ENCODE measurements at places on chromosomes 11 and 22.

- DNase-seq, result no peak
Observed at GRCh38 chr11:58466293-58466692, 24.3 kb upstream of the OR5B12 start.

GRCh38 chr11:6545917-6546605 lies 49.0 kb downstream of the DNHD1 start:
- DNase-seq, result no peak

DNA sequence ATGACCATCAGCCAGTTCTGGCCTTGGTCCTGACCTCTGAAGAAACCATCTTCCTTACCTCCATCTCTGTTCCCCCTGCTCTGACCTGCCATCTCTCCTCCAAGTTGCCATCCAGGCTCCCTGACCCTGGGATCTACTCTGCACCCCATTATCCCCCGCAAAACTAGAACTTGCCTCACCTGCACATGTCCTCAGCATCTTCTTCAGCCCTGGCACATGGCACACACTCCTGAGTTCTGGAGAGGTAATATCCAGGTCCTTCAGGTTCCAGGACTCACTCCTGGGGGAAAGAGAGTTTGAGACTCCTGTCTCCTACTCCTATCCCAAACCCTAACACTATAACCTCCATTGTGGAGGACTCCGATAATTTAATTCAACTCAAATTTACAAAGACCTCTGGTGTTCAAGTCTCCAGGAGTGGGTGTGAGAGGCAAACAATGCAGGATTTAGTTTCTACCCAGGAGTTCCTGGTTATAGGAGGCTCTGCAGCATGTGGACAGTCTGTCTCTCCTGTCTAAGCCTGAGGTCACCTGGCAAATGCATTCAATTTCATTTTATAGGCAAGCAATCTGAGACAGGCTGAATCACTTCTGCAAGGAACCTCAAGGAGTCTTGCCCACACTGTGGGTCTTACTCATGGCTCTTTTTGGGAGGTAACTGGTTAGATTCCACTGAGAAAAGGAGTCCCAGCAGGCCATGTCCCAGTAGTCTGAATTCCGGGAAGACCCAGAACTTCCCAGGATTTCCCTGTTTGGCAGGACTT lies 7.3 kb downstream of the TRIM21 start:
- DNase-seq, result no peak

DNA sequence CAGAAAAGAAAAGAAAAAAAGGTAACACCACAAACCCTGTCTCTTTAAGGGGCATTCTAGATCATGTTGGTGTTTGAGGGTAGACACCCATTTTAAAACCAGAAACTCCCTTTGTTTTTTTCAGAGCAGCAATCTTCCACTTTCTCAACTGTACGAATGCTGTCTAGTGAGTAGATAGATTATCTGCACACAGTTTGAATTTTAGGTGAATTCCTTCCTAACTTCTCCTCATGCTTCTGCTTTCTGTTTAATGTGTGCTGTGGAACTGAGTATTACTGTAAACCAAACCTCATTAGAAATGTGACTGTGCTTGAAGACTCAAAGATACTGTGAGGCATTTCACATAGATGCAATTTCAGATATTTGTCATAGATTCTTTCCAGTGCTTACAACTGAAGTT lies 102.4 kb downstream of the PRMT3 start:
- DNase-seq, result no peak

- no peak for DNase-seq
Observed at GRCh38 chr22:36237462-36238372, 1.6 kb downstream of the APOL2 start.

- DNase-seq, result no peak
Observed at GRCh38 chr11:125621995-125622394, 3.0 kb upstream of the CHEK1 start.

DNA sequence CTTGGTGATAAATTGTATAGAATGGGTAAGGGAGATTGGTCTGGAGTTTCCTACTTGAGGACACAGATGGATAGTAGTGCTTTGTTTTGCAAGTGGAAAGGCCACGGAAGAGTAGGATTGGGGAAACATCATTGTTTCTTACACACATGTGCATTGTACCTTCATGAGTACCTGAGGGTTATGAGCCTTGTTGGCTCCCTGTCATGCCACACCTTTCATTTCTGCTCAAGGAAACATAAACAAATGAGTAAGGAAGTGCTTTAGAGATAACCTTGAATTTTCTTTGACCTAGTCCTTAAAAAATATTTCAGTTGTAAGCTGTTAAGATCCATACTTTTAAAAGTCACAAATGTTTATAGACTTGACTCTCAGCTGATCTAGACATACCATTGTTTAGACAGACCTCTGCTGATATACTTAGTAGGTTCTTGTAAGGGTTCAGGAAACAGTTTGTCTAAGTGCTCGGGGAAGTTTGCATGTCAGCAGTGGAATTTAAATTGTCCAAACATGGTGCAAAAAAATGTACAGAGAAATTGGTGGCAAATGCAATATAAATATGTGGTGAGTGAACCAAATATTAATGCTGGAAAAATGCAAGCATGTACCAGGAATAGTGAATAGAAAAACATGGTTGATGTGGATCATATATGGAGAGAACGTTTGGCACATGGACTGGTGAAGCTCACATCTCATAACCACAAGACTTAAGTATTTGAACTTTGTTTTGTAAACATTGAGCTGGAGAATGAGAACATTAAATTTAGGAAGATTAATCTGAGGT lies 40.9 kb downstream of the GAS2 start:
- DNase-seq, result no peak

- no peak for DNase-seq
Observed at GRCh38 chr11:40328890-40329614, 1130.4 kb downstream of the LRRC4C start.

DNA sequence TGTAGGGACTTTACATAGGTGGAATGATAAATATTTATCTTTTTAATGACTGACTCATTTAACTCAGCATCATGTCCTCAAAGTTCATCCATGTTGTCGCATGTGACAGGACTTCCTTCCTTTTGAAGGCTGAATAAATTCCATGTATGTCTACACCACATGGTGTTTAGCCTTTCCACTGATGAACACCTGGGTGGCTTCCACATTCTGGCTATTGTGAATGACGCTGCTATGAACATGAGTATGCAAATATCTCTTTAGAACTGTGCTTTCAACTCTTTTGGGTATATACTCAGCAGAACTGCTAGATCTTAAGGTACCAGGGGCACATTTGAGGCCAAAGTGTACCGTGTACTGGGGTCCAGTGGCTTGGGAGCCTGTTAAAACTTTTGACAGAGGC lies 24.1 kb downstream of the LARGE1 start:
- DNase-seq, result no peak

- DNase-seq, result no peak
Observed at GRCh38 chr11:73416786-73417185, 40.6 kb downstream of the RELT start.

GRCh38 chr11:6505577-6506240 lies 8.6 kb downstream of the DNHD1 start:
- peak; percentile 45 for DNase-seq

- peak; percentile 58 for DNase-seq
Observed at GRCh38 chr22:34105461-34106062, 185.3 kb upstream of the LARGE1 start.

DNA sequence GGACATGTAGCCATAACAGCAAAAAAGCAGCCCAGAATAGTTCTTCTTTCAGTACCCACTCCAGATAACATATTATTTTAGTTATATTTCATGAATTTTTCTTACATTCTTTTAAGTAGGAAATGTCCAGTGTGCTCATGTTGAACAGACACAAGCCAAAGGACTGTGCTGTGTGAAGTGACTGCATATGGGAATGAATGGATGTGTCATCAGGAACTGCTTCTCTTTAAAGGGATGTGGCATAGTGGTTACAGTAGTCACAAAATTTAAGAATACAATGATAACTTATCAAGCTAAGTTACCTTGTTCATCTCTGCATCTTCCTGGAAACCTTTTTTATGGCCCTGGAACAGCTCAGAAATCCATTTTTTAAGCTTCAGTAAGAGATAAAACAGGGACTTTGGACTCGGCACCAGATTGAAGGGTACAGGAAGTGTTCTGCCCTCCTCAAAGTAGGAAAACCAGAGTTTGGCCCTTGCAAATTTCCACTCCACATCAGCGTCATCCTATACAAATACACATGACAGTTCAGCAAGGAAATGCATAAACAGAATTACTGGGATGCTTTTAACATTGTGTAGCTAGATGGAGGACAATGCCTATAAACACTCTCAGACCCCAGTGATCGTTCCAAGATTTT lies 112.8 kb downstream of the TRPC6 start:
- DNase-seq, result no peak

GRCh38 chr11:83140691-83141455 lies 16.1 kb upstream of the PCF11 start:
- DNase-seq, result no peak

- DNase-seq, result no peak
Observed at GRCh38 chr11:95816037-95816436, 25.7 kb downstream of the CEP57 start.
